ENCODE measurements at places on chromosomes 6 and 20.

- DNase-seq = peak; percentile 11
Observed at GRCh38 chr6:149614337-149614736, 34.2 kb downstream of the KATNA1 start.

GRCh38 chr6:42624601-42625000 lies 60.8 kb downstream of the UBR2 start:
- DNase-seq = no peak

DNA sequence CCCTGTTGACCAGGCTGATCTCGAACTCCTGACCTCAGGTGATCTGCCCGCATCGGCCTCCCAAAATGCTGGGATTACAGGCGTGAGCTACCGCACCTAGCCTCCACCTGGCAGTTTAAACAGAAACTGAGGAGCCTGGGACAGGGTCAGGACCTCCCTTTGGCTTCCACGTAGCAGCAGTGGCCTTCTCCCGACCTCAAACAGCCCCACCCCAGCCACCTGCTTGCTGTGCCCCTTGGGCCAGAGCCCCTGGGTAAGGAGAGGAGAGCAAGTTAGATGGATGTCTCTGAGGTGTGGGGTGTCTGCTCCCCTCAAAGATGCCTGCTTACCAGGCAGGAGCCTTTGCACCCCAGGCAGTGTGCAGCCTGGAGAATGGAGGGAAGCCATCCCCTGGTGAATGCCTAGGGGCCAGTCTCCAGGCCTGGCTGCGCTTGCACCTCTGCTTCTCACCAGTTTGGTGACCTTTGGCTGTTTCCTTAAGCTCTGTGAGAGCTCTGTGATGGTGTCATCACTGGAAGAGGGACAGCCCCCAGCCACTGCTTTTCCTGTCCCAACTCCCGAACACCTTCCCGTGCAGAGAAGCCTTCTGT lies 42.1 kb upstream of the MDFI start:
- no peak for DNase-seq

DNA sequence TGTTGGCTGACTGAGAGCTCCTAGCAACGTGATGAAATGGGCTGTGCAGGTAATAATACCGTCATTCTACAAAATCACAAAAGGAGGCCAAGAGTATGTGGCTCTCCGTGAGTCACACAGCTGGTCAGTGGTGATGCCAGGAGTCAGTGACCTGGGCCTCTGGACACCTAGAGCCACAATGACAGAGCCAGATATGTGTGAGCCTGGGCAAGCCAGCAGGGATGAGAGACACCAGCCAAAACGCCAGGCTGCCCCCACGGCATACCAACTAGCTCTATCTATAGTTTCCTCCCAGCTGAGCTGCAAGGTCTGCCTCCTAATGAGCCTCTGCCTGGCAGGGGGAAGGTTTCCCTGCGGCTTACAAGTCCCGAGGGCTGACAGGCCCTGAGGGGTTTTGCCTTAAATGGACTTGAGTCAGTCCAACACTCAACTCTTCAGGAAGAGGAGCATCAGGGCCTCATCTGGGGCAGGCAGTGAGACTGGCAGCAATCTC lies 70.0 kb downstream of the CPNE5 start:
- peak; percentile 67 for DNase-seq

DNA sequence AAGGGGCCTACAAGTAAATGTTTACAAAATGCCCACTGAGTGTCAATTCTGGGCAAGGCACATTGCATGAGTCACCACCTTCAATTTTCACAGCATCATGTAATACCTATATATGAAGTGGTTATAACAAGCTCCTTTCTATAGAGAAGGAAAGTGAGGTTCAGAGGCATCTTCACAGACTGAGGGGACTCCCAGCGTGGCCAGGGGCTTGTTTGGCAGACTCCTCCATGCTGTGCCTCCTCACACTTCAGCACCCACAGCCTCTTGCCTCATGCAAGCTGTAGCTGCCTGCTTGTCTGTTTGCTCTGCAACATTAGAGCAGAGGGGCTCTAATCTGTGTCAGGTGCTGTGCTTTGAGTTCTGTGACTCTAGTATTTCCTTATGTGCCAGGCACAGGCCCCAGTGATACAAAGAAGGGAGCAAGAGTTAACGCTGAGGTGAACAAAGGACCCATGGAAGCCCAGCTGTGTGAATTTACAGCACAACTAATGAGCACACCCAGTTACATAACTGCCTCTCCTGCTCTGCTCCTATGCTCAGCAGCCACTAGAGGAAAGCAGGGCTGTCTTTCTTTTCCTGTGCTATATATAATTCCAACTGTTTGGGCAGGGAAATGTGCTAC lies 72.3 kb downstream of the ZHX3 start:
- no peak for DNase-seq

- peak; percentile 80 for DNase-seq
Observed at GRCh38 chr20:10447028-10447427, 11.9 kb downstream of the SLX4IP start.

DNA sequence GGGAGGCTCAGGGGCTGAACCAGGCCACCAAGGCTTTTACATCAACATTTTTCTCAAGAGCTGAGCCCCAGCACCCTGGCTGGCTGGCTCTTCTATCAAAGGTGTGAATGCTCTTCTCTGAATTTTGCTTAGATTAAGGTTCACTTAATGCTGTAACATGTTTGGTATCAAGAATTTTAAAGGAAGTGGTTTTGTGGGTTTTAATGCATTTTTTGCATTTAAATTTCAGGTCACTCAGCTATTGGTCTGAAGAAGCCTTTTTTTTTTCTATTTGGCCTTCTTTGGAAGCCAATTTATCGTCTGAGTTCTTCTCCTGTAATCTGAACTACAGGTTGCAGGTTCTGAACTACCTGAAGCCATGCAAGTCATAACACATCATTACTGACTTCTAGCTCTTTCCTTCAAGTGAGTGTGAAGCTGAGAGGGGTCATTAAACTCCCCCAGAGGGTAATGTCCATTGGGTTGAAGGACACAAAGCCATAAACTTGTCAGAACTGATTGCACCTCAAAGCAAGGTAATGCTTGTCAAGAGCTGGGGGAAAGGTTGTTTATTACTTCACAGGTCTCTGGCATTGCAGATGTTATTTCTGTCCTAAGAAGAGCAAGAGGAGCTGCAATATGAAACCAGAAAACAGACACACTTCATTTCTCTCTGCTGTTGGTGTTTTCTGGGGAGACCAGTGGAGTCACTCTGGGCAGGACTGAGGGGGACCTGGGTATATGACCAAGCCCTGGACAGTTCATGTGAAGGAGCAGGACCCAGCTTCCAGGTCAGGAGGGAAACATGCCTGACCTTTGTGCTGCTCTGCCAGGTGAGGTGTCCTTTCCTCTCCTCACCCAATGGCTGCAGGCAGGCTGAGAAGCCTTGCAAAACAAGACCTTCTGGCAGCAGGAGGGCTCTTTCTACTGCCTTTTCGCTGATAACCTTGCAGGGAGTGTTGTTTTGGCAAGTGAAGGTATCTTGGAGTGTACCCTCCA lies 26.1 kb upstream of the NEDD9 start:
- peak; percentile 35 for DNase-seq
